Left lobe of liver (tissue), 2 donors: ENCODE measurements at places on chromosomes 12 and 14.
A peak's percentile ranks its signal among the peaks of the same experiment; 100 is the strongest.

DNA sequence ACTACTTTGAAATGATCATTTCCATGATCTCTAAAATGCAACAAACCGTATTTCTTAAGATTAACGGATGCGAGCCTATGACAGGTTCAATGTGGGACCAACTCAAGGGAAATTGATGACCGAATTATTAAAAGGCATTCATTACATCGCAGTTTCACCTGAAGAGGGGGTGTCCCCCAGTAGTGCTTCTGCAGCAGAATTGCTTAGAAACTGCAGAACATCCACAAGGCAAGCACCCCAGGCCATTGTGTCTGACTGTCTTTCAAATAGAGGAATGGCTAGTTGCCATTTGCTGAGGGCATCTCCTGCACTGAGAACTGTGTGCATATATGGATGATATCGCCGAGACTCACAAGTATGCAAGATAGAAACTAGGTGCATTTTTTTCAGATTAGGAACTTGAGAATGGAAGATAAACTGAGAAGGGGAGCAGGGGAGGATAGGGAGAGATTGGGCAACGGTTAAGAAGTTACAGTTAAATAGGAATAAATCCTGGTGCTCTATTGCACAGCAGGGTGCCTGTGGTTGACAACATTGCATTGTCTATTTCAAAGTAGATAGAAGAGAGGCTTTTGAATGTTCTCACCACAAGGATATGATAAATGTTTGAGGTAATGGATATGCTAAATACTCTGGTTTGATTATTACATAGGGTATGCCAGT is 234.3 kb upstream of the PLEKHG7 start:
- DNase-seq, result no peak

- no peak for DNase-seq
These were observed 185.2 kb upstream of the TBX3 start for GRCh38 chr12:114868995-114869834.

- no peak for DNase-seq
These were observed 18.9 kb upstream of the ATP5MC2 start for GRCh38 chr12:53694756-53695151.

DNA sequence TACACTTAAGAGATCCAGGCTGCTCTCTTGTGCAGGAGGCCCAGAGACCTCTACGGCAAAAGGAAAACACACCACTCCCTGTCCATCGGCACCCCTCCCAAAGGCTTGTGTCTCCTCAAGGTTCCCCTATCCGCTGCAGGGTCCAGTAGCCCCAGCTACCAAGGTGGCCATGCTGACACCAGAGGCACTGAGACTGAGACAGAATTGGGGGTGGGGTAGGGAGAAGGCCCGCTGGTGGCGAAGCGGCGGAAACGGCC is 590 bp downstream of the DDIT3 start:
- peak; percentile 72 for DNase-seq

- DNase-seq, result no peak
These were observed 180.3 kb downstream of the IPO8 start for GRCh38 chr12:30515351-30515750.

- peak; percentile 98 for DNase-seq
These were observed at the start of gene PAH for GRCh38 chr12:102917026-102917787. Gene PAH, minus strand, starts transcription at chr12:102917244. Its CDS starts 114 bp downstream, at chr12:102917130.

DNA sequence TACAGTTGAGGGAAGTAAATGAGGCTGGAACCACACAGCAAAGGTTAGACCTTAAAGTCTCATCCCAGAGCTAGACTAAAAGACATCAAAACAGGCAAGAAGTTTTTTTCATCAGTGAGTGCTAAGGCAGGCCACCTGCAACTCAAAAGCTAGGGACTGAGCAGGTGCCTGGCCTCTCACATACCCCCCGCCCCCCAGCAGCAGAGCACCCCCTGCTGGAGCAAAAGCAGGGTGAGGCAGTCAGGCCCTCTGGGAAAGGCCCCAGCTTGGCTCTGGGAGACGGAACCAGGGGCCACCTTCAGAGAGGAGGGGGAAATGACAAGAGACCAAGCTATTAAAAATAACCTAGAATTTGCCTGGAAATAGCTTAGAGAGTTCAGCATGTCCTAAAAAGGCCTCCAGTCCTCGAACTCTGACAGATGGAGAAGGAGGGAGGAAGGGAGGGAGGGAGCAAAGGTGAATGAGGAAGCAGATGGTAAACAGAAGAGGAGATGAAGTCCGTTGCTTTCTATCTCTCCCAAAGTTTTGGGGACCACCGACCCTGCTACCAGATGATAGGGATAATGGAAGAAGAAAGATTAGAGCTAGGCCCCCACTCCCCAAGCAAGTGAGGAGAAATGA is 1.8 kb downstream of the ITGA7 start:
- DNase-seq, result no peak
